Stimulated activated CD8-positive, alpha-beta memory T cell treated with anti-CD3 and anti-CD28 coated beads, Interleukin-2, amount 100 ng/mL, for 48 hours (primary cell): ENCODE measurements at places on chromosomes 1 and 21.

DNA sequence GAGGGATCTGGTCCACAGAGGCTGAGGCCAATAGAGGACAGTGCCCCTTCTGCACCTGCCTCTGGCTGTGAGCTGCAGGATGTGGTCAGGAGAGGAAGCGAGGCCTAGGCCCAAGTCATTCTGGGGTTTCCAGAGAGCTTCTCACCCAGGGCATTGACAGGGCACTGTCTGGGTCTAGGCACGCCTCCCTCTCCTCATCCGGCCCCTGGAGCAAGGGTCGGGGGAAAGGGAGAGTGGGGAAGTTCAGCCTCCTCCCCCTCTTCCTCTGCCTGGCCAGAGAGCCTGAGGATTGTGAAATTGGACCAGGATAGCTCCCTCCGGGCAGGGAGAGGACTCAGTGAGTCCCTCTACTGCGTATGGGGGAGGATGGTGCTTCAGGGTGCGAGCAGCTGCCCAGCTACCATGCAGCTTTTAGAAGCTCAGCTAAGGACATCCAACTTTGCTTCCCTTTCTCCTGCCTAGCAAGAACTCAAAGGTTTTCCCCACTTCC, 6.3 kb upstream of the INAVA start:
- DNase-seq = peak; percentile 39

GRCh38 chr1:220544901-220545303, 17.0 kb downstream of the MARK1 start:
- DNase-seq = no peak

GRCh38 chr1:155320661-155321617, at the start of gene RUSC1:
TSS of gene RUSC1 (plus strand) at chr1:155320894. CDS start at chr1:155321774, 880 bp downstream.
- peak; percentile 63 for DNase-seq

GRCh38 chr1:110426854-110427253, 19.4 kb upstream of the LAMTOR5 start:
- no peak for DNase-seq

GRCh38 chr1:110004583-110004982, 20.0 kb downstream of the AHCYL1 start:
- DNase-seq = no peak

DNA sequence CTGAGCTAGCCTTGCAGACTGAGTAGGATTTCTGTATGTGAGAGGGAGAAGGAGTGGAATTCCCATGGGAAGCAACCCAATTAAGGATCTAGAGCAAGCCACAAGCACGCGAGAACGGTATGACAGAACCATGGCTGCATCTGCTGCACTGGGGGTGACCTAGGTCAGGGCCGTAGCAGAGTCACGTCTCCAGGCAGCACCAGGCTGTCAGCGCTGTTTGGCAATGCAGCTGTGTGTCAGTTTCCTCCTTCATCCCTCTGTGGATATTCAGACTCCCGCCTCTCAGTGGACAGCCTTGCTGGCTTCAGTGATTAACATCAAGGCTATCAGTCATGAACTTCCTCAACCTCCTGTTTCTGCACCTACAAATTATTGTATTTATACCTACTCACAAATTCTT, 118.1 kb upstream of the PPP2R5A start:
- no peak for DNase-seq

DNA sequence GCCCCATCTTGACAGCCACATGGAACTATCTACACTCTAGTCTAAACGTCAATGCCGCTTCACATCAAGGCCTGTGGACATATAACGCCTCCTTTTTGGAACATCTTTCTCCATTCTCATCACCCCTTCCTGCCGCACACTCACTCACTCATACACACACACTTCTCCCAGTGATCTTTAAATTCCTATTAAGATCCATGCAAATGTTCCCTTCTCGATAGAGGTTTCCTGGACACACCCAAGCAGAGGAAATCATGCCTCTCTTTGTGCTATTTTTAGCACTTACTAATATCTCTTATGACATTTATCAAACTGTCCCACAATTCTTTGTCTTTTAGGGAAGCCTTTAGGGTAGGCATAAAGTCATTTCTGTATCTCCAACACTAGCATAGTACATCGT, 28.2 kb upstream of the SLAMF9 start:
- DNase-seq = no peak

GRCh38 chr1:112776688-112777087, 61.6 kb upstream of the PPM1J start:
- no peak for DNase-seq

DNA sequence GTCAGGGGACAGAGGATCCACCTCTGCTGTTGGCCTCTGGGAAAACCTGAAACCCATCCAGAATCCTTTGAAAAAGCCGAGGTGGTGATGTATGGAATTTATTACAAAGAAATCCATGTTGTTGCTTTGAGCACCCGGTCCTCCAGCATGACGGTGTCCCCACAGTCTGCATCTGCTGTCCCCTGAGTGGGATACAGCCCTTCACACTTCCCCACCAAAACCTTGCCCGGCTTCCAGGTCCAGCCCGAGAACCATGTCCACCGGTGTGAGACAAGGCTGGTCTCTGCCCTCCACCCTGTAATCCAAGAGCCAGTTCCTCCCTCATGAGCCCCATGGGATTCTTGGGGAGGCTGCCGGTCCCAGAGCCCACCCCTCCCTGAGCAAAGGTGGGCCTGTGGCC, 70.5 kb downstream of the STUM start:
- no peak for DNase-seq

GRCh38 chr21:39400173-39400572, 45.4 kb downstream of the LCA5L start:
- no peak for DNase-seq

DNA sequence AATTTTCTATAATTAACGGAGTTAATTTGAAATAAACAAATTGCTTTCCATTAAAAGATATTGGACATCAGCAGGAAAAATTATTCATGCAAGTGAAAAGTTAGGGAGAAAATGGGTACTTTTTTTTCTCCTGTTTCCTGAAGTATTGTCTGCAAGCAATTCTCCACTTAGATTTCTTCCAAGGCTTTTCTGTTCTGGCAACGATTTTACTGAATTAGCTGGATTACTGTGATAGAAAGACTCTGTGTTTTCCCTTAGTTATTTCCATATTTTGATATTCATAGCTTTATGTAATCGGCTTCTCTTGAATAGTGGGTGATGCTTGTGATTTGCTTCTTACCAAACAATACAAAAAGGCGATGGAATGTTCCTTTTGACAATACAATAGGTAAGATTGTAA, 1333.9 kb downstream of the AMY1C start:
- no peak for DNase-seq

DNA sequence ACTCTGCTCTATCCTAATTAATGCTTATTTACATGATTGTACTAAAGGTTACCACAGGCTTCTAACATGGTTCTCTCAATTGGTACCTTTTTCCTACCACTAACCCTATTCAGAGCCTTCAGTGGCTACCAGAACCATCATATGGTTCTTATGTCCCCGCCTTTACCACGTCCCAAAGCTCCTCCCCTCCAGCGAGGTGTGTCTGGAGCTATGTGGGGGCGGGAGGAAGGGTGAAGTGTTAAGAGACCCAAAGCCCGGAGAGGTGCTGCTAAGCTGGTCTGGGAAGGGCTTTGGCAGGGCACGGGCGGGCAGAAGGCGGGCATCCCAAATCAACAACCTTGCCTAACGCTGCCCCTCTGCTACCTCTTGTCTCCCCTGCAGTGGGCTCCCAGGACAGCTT, 10.0 kb downstream of the SPATA46 start:
- no peak for DNase-seq

- DNase-seq = no peak
Measured at GRCh38 chr1:109756848-109757521, 6.7 kb downstream of the EPS8L3 start.

GRCh38 chr1:182387566-182387965, 4.0 kb downstream of the GLUL start:
- DNase-seq = no peak

DNA sequence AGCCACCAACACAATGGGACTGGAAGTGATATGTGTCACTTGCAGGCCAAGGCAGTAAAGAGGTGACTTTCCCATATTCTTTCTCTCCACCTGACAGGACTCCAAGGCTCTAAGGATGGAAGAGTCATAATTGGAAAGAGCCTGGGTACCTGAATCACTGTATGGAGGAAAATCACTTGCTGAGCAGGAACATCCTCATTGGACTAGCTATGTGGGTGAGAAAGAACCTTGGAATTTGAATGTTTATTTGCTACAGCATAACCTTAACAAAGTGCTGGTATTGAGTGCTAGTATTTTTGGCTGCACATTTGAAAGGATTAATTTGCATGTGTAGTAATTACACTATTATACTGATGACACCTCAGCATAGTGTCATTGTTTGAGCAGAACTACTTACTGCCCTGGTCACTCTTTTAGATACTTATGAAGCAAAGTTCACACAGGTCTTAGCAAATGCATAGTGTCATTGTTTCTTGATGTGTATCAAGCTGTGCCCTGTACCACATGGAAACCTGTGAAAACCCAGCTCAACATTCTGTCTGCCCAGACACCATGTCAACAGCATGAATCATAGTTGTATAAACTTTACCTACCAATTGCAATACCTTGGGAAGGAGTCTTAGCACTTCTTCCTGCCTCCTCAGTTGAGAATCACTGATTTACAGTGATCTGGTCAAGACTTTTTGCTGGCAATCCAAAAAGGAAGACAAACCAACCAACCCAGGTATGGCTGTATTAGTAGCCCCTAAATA, 5.1 kb upstream of the S100A10 start:
- DNase-seq = no peak

DNA sequence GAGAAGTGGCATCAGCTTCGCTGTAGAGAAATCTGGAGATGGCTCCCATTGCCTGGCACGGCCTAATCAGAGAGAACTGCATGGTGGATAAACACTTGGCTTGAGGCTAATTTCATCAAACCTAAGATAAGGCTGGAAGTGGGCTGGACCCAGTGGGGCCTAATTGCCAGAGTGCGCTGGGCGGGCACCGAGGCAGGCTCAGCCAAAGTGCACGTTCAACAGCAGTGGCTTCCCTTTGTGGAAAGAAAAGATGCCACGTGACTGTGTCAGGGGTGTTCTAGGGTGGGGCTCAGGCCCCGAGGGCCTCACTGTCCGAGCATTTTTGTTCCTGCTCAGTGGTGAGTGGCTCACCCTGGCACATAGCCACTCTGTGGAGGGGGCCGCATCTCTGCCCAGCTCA, 5.8 kb downstream of the PLCH2 start:
- DNase-seq = no peak

GRCh38 chr1:150979092-150980056, 2.7 kb upstream of the ANXA9 start:
- DNase-seq = peak; percentile 84

- DNase-seq = no peak
Measured at GRCh38 chr1:219659684-219660083, 46.8 kb upstream of the ZC3H11B start.

- no peak for DNase-seq
Measured at GRCh38 chr1:245579881-245580280, 425.1 kb downstream of the KIF26B start.

- DNase-seq = no peak
Measured at GRCh38 chr1:194950584-194950983, 1657.7 kb downstream of the KCNT2 start.

- peak; percentile 40 for DNase-seq
Measured at GRCh38 chr1:119647734-119648619, at the start of gene ZNF697. TSS of gene ZNF697 (minus strand) at chr1:119648266. CDS start at chr1:119626100, 22,166 bp downstream.

GRCh38 chr1:10340930-10341590, 57.8 kb upstream of the PGD start:
- DNase-seq = no peak

DNA sequence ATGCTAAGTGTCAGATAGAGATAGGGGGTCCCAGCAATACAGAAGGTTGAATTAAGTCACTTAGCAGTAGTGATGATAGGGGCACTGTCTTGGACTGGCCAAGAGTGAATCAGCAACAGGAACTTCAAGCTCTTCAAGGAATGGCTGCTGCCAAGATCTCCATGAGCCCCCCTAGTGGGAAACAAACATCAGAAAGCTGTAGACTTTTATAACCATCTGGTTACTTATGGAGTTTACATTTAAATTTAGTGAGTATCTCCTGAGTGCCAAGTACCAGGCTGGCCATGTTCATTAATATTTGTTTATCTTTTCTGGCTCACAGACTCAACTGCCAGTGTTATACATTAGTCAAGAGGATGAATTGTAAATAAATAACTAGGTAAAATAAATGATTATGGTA, 327.3 kb downstream of the TTLL7 start:
- DNase-seq = no peak

- no peak for DNase-seq
Measured at GRCh38 chr1:199155166-199156019, 516.6 kb downstream of the PTPRC start.

GRCh38 chr1:93743465-93743864, 61.8 kb upstream of the BCAR3 start:
- no peak for DNase-seq

DNA sequence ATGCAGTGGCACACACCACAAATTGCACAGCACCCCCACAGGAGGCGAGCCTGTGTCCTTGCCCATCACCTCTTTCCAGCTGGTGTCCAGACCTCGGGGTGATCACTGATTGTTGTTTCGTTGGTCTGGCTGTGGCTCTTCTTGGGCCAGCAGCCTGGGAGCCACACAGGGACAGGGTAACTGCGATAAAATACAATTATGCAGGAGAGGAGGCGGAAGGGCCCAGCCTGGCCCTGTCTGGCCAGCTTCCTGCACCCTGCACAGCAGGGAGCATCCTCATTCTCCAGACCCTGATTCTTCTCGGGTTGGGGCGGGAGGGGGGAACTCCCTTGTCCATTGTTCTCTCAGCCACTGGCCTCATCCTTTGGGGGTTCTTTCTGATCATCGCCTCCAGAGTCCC, 83.6 kb downstream of the ADARB1 start:
- DNase-seq = no peak

GRCh38 chr1:33727310-33727709, 136.6 kb upstream of the HMGB4 start:
- DNase-seq = no peak

DNA sequence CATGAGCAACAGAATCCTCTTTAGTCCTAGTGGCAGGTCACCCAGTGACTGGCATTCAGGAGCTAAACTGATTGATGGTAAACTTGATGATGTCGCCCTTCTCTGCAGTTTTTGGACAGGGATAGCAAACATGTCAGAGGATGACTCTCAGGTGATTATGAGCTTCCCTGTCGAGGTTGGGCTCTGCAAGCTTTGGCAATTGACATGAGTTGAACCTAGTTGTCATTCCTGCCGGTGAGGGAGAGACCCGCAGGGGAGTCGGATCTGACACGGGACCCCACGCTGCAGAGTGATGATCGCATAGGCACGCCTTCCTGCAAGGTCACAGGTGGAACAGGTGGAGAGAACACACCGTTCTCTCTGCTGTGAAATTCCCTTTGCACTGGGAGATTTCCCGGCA, 438.0 kb upstream of the VAMP3 start:
- no peak for DNase-seq

- DNase-seq = no peak
Measured at GRCh38 chr21:41751611-41752011, 15.2 kb downstream of the RIPK4 start.

DNA sequence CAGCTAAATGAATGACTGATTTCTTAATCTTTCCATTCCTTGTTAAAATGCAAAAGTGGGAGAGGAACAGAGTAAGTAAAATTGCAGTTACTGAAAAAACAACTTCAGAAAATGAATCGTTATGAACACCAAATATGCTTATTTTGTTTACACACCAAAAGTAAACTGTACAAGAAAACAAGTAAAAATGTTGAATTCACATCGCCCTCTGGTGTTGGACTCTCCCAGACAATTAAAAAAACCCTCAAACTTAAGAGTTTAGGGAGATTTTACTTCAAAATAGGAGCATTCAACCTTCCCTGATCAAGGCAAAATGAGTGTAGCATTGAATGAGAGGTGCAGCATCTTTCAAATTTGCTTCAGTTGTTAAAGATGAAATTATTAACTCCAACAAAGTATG, 19.4 kb upstream of the ESRRG start:
- no peak for DNase-seq

GRCh38 chr1:156435545-156436140, 64.9 kb downstream of the MEF2D start:
- DNase-seq = no peak
